Stimulated activated CD8-positive, alpha-beta memory T cell treated with anti-CD3 and anti-CD28 coated beads, Interleukin-2, amount 100 ng/mL, for 1 hour (primary cell): ENCODE measurements at places on chromosomes 2 and 18.
A peak's percentile ranks its signal among the peaks of the same experiment; 100 is the strongest.

DNA sequence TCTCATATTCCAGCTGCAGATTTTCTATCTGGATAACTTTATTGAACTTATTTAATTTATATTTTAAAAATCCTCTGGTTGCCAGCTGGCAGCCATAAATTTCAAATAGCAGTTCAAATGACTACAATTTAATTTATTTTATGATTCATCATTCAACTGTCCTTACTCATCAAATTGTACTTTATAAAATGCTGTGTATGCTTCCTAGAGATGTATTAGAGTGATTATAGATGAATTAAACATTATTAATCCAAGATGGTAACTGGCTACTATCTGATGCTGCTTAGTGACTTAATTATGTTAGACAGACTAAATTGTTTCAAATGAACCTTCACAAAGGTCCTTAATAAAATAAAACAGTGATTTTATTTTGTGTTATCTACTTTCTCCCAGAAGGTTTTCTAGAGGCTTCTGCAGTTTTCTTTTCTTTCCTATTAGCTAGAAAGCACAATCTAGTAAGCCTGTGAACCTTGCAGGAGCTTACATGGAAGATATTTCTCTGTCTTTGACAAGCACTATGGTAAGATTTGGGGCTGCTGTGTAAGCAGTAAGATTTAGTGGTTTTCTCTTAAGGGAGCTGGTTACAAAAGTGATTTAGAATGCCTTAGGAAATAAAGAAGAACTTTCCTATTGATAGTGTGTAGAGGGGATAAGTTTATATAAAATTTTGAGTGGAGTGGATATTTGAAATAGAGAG is 322.3 kb downstream of the FSIP2 start:
- DNase-seq, result no peak

DNA sequence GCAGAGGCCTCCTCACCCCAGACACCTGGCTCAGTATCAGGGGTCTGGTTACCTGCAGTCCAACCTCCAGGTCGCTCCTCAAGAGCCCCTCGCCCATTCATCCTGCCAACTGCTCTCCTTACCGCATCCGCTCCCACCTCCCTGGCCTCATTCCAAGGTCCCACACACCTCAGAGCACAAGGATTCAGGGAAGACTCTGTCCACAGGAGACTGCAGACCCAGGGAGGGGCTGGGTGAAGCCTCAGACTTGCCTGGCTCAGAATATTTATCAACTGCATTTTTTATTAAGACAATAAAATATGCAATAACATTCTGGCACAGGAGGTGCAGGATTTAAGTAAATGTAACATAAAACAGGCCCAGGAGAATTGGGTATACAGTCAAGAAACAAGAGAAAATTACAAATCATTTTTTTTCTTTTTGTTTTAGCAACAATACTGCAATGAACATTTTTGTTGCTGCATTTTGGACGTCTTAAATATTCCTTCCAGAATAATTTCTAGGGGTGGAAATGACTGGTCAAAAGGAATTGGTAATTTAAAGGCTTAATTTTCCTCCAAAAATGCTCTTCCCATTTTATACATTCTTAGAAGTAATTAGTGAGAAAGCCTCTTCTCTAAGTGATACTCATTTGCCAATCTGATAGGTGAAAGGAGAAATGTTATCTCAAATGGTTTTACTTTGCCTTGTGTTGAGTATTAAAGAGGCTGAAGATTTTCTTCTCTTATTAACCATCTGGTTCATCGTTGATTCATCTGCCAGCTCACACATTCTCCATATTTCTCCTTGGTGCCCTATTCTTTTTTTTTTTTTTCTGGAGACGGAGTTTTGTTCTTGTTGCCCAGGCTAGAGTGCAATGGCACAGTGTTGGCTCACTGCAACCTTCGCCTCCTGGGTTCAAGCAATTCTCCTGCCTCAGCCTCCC is 42.5 kb downstream of the TEX44 start:
- no peak for DNase-seq

GRCh38 chr2:205701509-205701908 is 19.2 kb downstream of the NRP2 start:
- DNase-seq, result no peak

DNA sequence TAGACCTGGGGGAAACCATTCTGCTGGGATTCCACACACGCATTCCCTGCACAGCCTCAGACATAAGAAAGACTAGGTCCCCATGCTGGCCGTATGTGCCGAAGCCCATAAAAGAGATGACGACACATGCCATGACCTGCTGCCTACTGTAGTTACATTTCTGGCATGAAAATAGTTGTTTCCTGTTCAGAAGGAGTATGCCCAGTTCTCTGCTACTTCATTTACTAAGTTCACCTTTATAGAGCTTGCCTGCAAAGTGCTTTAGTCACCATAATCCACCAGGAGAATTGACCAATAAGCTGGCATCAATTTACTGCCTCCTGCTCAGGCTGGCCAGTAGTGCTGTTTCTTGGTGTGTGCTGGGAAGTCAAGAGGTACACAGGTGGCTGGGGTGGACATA is 150.2 kb upstream of the ALPP start:
- DNase-seq, result no peak

DNA sequence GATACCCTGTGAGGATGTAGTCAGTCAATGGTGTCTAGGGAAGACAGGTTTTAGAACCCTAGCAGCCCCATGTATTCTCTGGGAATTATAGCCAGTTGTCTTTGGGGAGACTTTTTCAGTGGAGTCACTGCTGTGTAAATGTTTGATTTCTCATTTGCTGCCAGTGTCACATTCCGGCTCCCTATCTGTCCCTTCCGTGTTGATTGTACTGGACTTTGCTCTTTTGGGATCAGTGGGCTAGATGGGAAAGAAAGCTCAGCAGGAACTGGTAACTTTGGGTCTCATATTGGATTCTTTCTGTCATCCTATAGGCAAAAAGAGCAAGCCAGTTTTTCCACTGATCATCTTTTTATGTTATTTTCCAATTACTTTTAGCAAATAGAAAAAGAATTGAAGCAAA is 70.1 kb downstream of the GTF3C3 start:
- no peak for DNase-seq

DNA sequence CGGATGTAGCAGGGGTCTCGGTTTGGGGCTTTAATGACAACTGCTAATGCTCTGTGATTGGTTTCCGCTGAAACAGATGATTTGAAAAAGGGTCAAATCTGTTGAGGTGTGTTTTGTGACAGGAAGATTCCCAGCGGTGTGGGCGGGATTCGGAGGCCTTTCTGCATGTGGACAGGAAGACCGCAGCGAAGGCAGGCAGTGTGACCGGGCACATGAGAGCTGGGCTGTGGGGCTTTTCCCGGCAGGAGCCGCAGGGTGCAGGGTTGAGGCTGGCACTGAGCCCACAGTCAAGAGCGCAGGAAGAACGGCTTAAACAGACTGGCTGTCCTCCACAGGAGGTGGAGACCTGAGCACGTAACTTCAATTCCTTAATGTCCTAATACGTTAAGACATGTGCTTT is 180.0 kb upstream of the TPO start:
- DNase-seq, result no peak

GRCh38 chr2:61134141-61134540 is 27.8 kb upstream of the C2orf74 start:
- DNase-seq, result no peak

DNA sequence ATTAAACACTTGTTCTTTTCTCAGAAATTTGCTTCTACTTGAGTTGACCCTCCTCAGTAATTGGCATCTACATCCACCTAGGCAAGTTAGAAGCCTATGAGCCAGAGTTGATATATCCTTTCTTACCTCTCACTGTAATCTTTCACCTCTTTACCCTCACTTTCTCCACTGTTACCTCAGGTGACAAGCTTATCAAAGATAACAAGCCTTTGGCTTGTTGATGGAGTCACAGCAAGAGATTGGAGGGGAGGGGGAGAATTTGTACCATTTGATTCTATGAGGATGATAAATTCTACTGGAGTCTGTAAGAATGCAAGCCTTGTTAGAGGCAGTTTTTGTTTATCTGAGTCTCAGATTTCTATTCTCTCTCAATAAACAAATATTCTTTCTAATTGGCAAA is 171.0 kb upstream of the CAVIN2 start:
- no peak for DNase-seq

GRCh38 chr2:27993402-27993787 is 102.9 kb downstream of the BABAM2 start:
- DNase-seq, result no peak

DNA sequence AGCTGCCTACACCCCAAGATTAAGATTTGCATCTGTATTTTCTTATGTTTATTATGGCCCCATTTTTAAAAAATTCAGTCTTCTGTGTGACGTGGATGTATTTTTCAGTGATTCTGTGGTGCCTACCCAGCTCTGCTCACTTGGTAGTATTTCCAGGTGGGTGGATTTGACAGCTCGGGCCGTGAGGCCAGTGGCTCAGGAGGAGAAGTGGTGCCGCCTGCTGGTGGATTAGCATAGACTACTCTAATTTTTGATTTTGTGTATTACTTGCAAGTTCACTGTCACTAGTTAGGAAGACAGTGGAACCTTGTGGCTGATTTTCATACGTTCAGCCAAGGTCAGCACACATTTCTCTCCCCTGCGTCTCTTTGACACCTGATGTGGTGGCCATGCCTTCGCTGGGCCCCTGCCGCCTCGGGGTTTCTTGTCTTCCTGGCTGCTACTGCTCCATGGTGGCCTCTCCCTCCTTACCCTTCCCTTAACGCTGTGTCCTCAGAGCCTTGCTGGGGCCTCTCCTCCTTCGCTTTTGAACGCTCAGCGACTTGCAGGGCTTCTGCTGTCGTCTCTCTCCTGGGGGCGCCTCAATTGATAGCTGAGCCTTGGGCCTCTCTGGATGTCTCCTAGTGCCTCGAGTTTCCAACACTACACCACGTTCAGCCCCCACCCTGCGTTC is 89.4 kb downstream of the DGKD start:
- peak; percentile 60 for DNase-seq

DNA sequence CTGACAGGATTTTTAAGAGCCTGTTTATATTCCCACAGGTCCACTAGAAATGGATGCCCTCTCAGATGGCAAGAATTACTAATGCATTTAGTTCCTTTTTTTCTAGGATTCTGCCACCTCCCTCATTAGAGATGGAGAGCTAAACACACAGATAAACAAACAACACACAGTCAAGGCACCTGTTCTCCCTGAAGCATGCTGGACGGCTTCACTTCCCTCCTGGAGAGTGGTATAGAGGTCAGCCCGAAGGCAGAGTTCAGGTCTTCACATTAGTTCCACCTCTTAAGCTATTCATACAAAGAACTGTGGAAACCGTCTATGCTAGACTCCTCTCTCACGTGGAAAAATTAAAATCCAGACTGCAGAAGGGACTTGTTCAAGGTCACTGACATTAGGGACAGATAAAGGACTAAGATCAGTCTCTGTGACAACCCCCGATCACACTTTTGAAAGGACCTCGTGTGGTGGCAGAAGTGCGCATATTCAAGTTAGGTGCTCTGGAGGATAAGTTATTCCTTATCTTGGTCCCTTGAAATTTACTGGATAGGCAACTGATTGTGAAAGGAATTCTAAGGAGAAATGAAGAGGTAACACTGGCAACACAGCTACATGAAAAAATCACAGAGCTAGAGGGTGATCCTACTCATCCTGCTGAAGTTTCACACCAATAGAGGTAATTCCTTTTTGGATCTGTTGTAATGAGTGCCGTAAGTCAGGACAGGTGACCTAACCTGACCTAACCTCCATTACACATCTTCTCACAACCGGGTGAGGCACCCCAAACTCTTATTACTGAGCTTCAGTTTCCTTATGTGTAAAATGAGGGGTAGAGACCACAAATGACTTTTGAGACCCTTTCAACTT is 75.1 kb downstream of the SPRED2 start:
- DNase-seq, result no peak

GRCh38 chr2:216991563-216991962 is 131.7 kb upstream of the TNP1 start:
- DNase-seq, result no peak

GRCh38 chr2:45261746-45262145 is 252.5 kb upstream of the SIX2 start:
- DNase-seq, result no peak
